Hepatocyte (in vitro differentiated cells): ENCODE measurements at places on chromosomes 2 and 18.

DNA sequence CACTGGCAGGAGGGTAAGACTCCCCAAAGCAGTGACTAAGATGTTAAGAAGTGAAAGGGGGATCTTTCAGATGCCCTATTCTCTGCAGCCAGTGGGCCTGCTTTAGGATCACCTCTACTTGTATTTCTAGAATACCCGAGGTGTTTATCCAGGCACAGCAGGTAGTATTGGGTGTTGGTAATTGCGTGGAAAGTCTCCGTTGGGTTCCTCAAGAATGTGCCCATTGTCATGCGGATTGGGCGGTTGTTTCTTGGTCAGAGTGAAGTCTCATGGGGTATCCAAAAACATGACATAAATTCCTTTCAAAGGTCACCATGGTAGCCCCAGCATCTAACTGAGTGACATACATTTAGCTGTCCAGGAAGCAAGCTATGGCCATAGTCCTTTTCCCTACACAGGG lies 308.8 kb downstream of the RPIA start:
- DNase-seq: no peak

DNA sequence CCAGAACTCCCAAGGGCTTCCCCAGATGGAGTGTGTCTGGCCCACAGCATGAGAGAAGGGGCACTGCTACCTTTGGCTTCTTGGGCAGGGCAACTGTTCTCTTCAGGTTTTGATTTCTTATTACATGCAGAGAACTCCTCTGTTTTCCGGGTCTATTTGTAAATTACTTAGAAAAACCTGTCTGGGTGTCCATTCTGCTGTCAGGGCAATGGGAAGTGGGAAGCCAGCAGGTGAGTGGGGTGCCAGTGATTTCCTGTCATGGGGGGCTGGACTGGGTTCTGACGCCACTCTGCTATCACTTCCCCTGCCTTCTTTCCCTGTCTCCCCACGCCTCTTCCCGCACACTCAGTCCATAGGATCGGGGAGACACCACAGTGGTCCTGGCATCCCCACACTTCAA lies 58.0 kb upstream of the LGALSL start:
- no peak for DNase-seq

DNA sequence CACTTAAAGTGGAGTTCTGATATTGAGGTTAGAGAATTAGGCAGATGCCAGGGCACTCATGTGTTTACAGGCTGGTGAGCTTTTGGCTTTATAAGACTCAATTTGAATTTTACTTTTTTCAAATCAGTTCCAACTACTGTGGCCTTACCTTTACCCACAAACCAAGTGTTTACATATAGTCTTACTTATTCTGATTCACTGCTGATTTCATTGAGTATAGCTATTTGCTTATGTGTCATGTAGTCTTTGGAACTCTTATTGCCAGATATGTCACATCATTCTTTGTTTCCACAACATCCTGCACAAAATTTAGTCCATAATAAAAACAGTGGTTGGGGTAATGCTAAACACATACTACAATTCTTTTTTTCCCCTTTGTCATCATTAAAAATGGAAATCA lies 96.5 kb downstream of the XIRP2 start:
- no peak for DNase-seq

DNA sequence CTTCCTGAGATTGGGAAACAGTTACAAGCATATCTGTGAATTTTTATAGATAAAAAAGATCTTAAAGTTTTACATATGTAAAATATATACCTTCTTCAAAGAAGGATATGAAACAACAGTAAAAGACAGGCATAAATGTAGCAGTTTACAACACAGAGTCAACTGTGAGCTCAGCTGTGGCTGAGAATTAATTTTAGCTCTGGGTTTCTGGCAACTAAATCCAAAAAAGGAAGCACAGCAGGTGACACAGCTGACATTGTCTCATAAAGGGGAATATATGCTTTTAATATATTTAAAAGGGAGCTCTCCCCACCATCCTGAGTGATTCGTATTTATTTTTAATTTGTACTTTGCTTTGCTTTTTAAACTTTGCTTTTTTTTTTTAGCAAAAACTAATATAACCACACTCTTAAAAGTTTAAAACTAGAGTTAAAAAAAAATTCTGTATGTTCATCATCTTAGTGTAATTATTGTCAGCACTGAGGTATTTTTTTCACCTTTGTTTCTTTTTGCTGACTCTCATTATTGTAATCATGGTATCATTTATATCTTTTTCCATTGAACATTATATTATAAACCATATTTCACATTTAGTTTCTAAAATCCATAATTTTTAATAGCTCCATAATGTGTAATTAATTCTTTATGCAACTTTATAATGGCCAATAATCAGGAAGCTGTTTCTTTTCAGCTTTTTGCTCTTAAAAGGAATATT lies 6.7 kb downstream of the TUBB6 start:
- no peak for DNase-seq

- peak; percentile 4 for DNase-seq
Observed at GRCh38 chr18:49161627-49162026, 210.9 kb upstream of the SMAD7 start.

DNA sequence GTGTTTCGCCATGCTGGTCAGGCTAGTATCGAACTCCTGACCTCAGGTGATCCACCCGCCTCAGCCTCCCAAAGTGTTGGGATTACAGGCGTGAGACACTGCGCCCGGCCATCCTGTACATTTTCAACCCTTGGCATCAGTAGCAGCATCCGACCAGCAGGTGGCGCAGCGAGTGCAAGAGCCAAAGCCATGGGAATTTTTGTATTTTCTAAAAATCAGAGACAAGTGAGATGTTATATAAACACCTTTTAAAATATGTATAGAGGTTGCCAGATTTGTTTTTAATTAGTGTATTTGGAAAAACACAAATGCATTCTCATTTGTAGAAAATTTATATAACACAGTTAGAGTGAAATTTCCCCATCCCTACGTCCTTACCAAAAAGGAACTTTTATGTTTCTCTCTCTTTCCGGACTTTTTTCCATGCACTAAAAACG lies 36.8 kb downstream of the MOGAT1 start:
- DNase-seq: peak; percentile 80

DNA sequence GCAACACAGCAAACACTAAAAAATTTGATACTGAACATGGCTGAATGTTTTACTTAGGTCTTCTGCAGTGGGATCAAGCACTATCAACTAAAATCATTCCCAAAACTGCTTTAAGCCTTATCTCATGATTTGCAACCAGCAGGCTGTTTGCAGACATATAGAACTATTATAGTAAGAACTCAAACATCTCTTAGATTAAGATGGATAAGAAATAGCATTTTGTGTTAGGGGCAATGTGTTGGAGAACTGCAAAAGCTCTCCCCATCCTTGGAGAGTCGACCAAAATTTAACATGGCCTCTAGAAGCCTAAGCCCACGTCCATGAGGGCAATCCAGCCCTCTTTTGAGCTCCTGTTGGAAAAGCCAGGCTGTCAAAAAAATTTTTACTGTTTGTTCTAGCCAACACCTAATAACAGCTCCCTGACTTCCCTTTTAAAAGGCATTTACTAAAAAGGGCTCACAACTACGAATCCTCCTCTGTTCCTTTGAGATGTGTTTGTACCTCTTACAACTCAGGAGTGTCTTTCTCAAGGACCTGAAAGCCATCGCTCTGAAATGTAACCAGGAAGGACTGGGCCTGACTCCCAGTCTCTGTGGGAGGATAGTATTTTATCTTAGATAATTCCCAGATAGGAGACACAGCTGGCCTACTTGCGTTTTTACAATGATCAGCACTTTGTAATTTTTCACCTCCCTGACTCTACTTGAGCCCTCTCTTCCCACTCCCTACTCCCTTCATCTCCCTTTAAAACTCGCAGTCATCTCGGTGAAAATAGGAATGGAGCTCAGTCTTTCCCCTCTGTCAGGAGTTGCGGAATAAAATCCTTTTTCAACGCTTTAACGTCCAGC lies 1.4 kb downstream of the KRCC1 start:
- DNase-seq: no peak

DNA sequence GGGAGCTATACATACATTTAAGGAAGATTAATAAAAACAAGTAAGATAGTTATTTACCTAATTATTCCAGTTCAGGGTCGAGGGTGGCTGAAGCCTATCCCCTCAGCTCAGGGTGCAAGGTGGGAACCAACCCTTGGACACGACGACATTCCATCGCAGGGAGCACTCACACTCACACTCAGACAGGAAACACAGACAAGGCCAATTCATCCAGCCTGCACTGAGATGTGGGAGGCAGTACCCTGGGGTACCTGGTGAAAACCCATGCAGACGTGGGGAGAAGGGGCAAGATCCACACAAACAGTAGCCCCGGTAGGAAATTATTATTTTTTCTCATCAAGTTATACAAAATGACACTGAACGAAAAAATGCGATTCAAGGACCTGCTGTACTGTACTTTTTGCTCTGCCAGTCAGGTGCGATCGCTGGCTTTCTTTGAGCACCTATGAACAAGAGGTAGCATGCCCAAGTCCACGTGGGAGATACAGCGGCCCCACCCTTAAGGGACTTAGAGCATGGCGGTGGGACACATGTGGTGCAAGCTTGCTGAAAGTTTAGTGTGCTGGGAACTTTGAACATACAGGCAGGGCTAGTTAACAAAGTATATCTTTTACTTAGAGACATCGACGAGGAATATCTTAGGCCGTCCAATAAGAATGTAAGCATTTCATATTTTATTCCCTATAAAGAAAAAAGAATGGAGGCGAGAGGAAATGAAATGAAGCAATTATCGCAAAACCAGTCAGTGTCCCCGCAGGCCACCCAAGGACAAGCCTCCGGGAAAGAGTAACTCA lies 624 bp downstream of the METTL8 start:
- peak; percentile 65 for DNase-seq

DNA sequence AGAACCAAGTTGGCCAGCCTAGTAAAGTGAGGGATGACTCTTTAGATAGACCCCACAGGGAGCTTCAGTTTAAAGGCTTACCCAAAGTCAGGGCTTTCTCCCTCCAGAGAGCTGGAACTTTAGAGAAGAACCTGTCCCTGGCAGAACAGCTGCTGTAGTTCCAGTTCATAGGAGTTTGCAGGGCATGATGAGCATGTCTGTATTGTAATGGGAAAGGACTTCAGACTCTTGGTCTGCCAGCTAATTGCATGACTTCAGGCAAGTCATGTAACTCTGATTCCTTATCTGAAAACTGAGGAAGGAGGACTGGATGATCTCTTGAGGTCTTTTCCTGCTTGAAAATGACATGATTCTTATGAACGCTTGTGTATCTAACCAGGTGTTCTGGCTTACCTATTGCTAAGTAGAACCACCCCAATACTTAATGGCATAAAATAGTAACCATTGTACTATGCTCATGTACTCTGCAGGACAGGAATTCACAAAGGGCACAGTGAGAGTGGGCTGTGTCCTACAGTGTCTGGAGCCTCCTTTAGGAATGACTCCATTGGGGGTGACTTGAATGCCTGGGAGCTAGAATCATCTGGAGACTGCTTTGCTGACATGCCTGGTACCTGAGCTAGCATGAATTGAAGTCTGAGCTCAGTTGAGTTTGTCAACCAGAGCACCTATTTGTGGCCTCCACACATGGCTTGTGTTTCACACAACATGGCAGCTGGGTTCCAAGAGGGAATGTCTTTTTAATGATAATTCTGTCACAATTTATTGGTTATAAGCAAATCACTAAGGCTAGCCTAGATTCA lies 18.9 kb downstream of the SP5 start:
- peak; percentile 30 for DNase-seq

DNA sequence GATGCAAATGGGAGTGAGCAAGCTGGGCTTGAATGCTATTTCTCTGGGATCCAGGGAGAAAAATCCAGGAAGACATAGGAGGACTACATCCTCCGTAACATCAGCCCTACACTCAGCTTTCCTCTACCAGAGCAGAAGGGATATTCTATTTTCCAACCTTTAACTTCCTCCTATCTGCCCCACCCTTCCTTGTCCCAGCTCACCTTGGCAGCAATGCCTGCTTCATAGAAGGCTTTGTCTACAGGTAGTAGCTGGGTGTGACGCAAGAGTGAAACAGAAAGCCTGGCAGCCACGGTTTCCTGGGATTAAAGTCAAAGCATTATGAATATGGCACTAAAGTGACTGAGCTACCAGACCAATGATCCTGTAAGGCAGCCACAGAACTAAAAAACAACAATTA lies 3.9 kb downstream of the KRTCAP3 start:
- peak; percentile 74 for DNase-seq

DNA sequence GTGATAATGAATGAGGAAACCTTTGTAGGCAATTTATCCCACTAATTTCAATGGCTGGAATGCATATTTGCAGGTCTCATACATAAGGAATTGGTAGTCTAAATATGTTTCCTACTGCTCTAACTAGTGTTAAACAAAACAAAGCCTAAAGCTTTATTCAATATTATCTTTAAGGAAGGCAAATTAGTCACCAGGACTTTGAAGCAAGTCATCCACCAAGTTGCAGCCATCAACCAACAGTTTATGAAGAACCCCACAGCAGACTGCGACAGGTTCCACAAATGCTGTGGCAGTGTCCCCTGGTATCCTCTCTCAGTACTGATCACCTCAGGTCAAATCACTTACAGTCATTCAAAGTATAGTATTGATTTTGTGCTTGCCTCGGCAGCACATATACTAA lies 181.5 kb upstream of the ZFP36L2 start:
- no peak for DNase-seq

DNA sequence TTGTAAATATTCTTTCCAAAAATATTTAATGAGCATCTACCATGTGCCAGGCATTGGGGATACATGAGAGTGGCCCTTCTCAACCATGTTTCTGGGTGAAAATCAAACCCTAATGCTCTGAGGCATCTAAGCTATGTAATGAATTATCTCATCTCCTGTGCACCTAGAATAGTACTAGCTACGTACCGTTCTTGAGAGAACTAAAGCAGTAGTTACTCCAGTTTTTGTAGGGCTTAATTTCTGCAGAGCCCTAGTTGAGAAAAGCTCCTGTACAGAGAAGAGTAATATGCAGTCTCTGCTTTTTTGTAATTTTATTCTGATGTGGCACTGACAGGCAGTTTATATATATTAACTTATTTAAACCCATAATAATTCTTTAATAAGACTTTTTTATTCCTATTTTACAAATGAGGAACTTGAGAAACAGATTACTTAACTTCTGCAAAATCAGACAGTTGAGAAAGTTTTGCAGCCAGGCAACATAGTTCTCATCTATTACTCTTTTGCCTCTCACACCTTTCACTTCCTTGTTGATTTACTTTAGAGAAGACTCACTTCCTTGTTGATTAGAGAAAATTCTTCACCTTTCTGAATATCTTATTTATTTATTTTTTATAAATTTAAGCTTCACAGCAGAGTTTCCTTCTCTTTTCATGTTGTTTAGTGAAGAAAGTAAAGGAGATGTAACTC lies 3.1 kb downstream of the SPOPL start:
- no peak for DNase-seq

DNA sequence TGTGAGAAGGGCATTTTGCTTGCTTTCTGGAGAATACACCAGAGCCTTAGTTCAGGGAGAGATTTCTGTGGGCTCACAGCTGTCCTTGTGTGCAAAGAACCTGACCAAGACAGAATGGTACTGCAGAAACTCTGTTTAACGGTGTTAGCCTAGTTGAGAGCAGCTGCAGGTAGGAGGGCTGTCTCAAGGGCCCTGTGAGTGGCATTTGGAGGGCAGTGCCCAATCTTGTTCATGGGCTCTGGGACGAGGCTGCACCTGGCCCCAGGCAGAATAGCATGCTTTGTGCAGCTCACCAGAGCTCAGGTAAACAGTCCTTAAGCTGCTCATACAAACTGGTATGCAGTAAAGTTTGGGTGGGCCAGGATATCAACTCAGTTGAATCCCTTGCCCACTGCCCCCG lies 16.9 kb upstream of the RGPD4 start:
- no peak for DNase-seq

GRCh38 chr2:208799397-208799796 lies 392.8 kb downstream of the PTH2R start:
- DNase-seq: no peak

GRCh38 chr2:10224734-10225133 lies 78.0 kb upstream of the HPCAL1 start:
- DNase-seq: no peak

GRCh38 chr2:69911985-69912563 lies 2.8 kb upstream of the MXD1 start:
- DNase-seq: peak; percentile 70
